Activated naive CD4-positive, alpha-beta T cell treated with anti-CD3 and anti-CD28 coated beads, Interleukin-2, amount 10 ng/mL, durations not matched to agents 5 hours and 36 hours (primary cell): ENCODE measurements at places on chromosomes 3 and 15. TPM values are rescaled to one million over a fixed set of nuclear protein-coding genes. Genes with fewer than 3 reads are reported as not detected.

Gene DNAH1
- total RNA-seq: 26.3 TPM

Gene FANCD2
- total RNA-seq: 48.0 TPM

Gene SKOR1
- 0.36 TPM for total RNA-seq

Gene CCRL2
- total RNA-seq: 5.6 TPM

Gene CORO2B
- total RNA-seq: not detected

Gene GATM
- 0.36 TPM for total RNA-seq

Gene LRRIQ4
- total RNA-seq: not detected

Gene KBTBD8
- 9.3 TPM for total RNA-seq

Gene EXD1
- total RNA-seq: not detected

Gene CHRM5
- total RNA-seq: not detected

Gene MLH1
- 42.0 TPM for total RNA-seq

Gene SPRED1
- total RNA-seq: 0.29 TPM

Gene CCDC13
- 0.46 TPM for total RNA-seq

Gene EPHA6
- total RNA-seq: not detected

Gene SNX1
- 136 TPM for total RNA-seq

Gene TMEM40
- not detected for total RNA-seq

Gene DNAH12
- total RNA-seq: 0.05 TPM

Gene MFSD1
- total RNA-seq: 32.5 TPM

Gene ALDH1L1
- not detected for total RNA-seq

Gene TERC
- total RNA-seq: 5.5 TPM

Gene HMCES
- 56.7 TPM for total RNA-seq

Gene CYP1A2
- total RNA-seq: not detected

Gene TIMP4
- not detected for total RNA-seq

Gene IGSF10
- not detected for total RNA-seq

Gene COL8A1
- 0.08 TPM for total RNA-seq

Gene SNTN
- total RNA-seq: not detected

Gene GOLGA8R
- total RNA-seq: 2.1 TPM

Gene OSTN
- not detected for total RNA-seq

Gene PRRT3
- 6.1 TPM for total RNA-seq

Gene GOLGA8Q
- total RNA-seq: 0.75 TPM

Gene IMPG2
- total RNA-seq: 0.58 TPM

Gene NUP210
- total RNA-seq: 162 TPM

Gene BRPF1
- 42.0 TPM for total RNA-seq

Gene GP9
- not detected for total RNA-seq

Gene GCNT3
- total RNA-seq: not detected

Gene TAMM41
- 27.1 TPM for total RNA-seq

Gene GOLGA8H
- total RNA-seq: not detected

Gene SH2D7
- not detected for total RNA-seq

Gene ARPP21
- total RNA-seq: not detected

Gene UTS2B
- total RNA-seq: not detected

Gene KCNAB1
- not detected for total RNA-seq

Gene ATP13A5
- total RNA-seq: not detected

Gene ROPN1
- total RNA-seq: not detected

Gene CMSS1
- total RNA-seq: 23.9 TPM

Gene SPATA12
- total RNA-seq: not detected

Gene PIGX
- 35.9 TPM for total RNA-seq

Gene TMCO5A
- total RNA-seq: not detected

Gene ADAMTS7
- not detected for total RNA-seq

Gene WDR6
- total RNA-seq: 162 TPM

Gene OR5K2
- not detected for total RNA-seq

Gene GATA2
- not detected for total RNA-seq

Gene EPHB1
- total RNA-seq: 1.2 TPM

Gene GXYLT2
- not detected for total RNA-seq

Gene FETUB
- total RNA-seq: not detected

Gene XRN1
- total RNA-seq: 80.4 TPM
